ENCODE measurements at places on chromosomes 16 and 17. TPM values are rescaled to one million over a fixed set of nuclear protein-coding genes. Genes with fewer than 3 reads are reported as not detected.
A peak's percentile ranks its signal among the peaks of the same experiment; 100 is the strongest.

DNA sequence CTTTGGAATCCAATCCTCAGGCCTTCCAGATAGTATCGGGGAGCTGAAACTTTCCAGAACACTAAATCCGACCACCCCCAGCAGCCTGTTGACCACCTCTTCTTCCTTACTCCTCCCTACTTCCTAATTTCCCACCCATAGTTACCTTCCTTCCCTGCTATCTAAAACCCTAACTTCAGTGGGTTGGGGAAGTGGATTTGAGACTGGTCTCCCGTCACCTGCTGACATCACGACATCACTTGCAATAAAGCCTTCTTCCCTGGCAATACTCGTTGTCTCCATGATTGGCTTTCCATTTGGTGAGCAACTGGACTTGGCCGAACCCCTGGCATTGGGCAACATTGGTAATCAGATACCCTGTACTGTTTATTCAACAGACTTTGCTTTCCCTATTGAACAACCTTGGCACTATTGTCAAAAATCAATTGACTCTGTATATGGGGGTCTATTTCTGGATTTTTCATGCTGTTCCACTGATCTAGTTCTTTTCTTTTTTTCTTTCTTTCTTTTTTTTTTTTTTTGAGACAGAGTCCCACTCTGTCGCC lies 11.8 kb upstream of the FOXK2 start:
- H3K27me3 ChIP-seq = no peaks in the 10 kb centered on the region
- H3K4me3 ChIP-seq = no peak overlapping the region
- no peaks in the 10 kb centered on the region for H3K36me3 ChIP-seq
- no peak overlapping the region for H3K27ac ChIP-seq
- no peaks in the 10 kb centered on the region for H3K4me1 ChIP-seq
- DNase-seq = no peak

- H3K36me3 ChIP-seq = no peaks in the 10 kb centered on the region
- no peaks in the 10 kb centered on the region for H3K27me3 ChIP-seq
- no peak overlapping the region for H3K4me3 ChIP-seq
Measured at GRCh38 chr16:8872071-8872470, 3.3 kb upstream of the CARHSP1 start.

DNA sequence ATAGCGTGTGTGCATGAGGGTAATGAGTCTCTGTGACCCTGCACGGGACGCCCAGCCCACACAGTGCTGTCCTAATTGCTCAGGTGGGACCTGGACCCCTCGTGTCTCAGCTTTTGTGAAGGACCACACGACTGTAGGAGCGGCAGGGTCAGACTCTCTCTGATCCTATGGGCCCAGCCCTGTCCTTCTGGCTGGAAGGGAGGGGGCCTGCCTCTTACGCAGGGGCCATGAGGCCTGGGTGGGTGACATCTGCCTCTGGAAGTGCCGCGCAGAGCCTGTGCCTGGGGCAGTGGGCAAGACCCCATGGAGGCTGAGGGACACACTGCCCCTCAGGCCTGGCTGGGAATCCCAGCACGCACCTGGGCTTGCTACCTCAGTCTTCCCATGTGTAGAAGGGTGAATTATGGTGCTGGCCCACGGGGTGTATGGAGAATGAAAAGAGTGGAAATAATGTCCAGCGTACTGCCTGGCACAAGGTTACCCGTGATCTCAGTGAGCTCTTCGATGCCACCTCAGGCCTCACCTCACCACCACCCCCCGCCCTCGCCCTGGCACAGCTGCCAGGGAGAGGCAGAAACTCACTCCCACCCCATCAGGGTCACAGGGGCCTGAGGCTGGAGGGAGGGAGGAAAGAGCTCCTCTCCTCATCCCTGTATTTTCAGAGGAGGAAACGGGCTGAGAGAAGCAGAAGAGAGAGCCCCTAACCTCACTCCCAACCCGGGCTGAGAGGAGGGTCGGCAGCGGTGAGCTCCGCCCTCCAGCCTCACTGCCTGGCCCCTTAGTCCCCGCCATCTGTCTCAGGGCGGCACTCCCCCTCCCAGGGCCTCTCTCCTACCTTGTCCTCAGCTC lies 27.1 kb upstream of the DBNDD1 start:
- H3K27me3 ChIP-seq = no peaks in the 10 kb centered on the region
- H3K27ac ChIP-seq = peak overlapping the region; percentile 47
- peaks cover 4% of the 10 kb centered on the region for H3K36me3 ChIP-seq
- peaks cover 15% of the 10 kb centered on the region for H3K4me1 ChIP-seq
- DNase-seq = no peak

The CHST6 gene
- total RNA-seq = 2.4 TPM

The VWA3A gene
- total RNA-seq = 0.35 TPM

GRCh38 chr16:10920726-10921427 lies 21.4 kb downstream of the DEXI start:
- H3K4me1 ChIP-seq = no peaks in the 10 kb centered on the region
- no peak overlapping the region for H3K4me3 ChIP-seq
- no peak for DNase-seq

DNA sequence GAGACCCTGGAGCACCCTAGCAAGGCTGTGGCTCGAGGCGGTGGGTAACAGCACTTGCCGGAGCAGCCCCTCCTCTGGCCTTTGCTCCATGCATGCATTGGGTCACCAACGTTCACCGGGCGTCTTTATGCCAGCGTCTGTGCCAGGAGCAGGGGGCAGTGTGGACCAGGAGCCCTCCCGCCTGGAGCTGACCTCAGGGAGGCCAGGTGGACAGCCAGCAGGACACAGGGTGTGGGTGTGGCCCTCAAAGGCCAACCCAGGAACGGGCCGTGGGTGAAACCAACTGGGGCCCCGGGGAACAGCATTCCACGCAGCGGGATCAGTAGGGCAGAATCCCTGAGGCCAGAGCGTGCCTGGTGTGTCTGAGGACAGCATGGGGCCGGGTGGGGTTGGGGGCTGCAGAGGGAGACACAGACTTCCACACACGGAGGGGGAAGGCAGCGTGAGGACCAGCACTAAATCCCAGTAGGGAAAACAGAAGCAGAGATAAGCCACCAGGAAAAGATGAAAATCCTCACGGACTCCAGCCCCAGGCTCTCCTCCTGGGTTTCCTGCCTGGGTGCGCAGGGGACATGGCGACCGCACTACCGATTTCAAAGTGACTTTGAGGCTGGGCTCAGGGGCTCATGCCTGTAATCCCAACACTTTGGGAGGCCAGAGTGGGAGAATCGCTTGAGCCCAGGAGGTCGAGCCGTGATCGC lies 2.9 kb upstream of the CD7 start:
- H3K36me3 ChIP-seq = no peaks in the 10 kb centered on the region
- H3K27me3 ChIP-seq = peaks cover 22% of the 10 kb centered on the region
- no peak for DNase-seq
- no peak overlapping the region for H3K4me3 ChIP-seq

The TERB1 gene
- total RNA-seq = 0.49 TPM

The AANAT gene
- total RNA-seq = not detected

GRCh38 chr17:37476431-37477120 lies 13.1 kb upstream of the DUSP14 start:
- peak overlapping the region; percentile 96 for H3K27ac ChIP-seq
- peaks cover 39% of the 10 kb centered on the region for H3K36me3 ChIP-seq
- H3K4me3 ChIP-seq = no peak overlapping the region
- no peak for DNase-seq
- H3K27me3 ChIP-seq = no peaks in the 10 kb centered on the region

GRCh38 chr17:72119873-72120641 lies 763 bp upstream of the SOX9 start:
- peak overlapping the region; percentile 99 for H3K4me3 ChIP-seq
- peaks cover 70% of the 10 kb centered on the region for H3K4me1 ChIP-seq

- no peak overlapping the region for H3K27ac ChIP-seq
- peaks cover 1% of the 10 kb centered on the region for H3K36me3 ChIP-seq
- no peak for DNase-seq
- H3K27me3 ChIP-seq = no peaks in the 10 kb centered on the region
- H3K4me1 ChIP-seq = peaks cover 15% of the 10 kb centered on the region
Measured at GRCh38 chr16:81556715-81557284, 112.2 kb downstream of the CMIP start.

DNA sequence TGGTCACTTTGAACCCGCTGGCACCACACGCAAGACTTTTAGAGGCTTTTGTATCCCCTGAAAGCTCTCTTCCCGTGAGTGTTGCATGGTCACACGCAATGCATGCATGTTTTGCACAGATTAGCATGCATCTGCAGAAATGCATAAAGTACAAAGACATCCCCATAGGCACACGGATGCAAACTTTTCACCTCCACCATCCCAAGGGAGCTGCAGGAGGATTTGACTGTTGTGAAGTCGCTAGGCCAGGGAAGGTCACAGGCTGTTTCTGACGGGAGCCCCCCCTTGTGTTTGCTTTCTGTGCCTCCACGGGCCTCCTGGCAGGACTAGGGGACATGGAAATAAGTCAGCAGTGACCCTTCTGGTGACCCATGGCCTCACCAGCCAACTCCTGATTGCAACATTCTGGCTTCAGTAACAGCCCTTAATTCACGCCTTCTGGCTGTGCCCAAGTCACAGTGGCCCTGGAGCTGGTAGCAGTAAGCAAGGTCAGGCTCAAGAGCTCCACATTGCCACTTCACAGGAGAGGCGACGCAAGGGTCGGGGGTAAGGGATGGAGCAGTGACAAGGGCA lies 45.1 kb downstream of the SOX9 start:
- H3K4me1 ChIP-seq = peaks cover 2% of the 10 kb centered on the region
- no peak overlapping the region for H3K4me3 ChIP-seq
- no peak overlapping the region for H3K27ac ChIP-seq
- H3K27me3 ChIP-seq = no peaks in the 10 kb centered on the region
- no peaks in the 10 kb centered on the region for H3K36me3 ChIP-seq
- DNase-seq = no peak

The ATP2C2 gene
- 52.5 TPM for total RNA-seq

GRCh38 chr16:82882982-82883835 lies 256.4 kb downstream of the CDH13 start:
- DNase-seq = no peak
- no peak overlapping the region for H3K27ac ChIP-seq
- no peaks in the 10 kb centered on the region for H3K4me1 ChIP-seq
- no peaks in the 10 kb centered on the region for H3K36me3 ChIP-seq

The ANKFN1 gene
- 0.27 TPM for total RNA-seq

The KPNB1 gene
- total RNA-seq = 302 TPM

- no peaks in the 10 kb centered on the region for H3K36me3 ChIP-seq
- DNase-seq = no peak
- H3K27ac ChIP-seq = no peak overlapping the region
- peaks cover 2% of the 10 kb centered on the region for H3K27me3 ChIP-seq
- no peak overlapping the region for H3K4me3 ChIP-seq
- peaks cover 20% of the 10 kb centered on the region for H3K4me1 ChIP-seq
Measured at GRCh38 chr17:47281216-47281615, 27.6 kb downstream of the ITGB3 start.

GRCh38 chr16:23068079-23068736 lies 81.0 kb downstream of the USP31 start:
- peaks cover 13% of the 10 kb centered on the region for H3K36me3 ChIP-seq
- H3K27ac ChIP-seq = no peak overlapping the region
- DNase-seq = no peak
- H3K4me1 ChIP-seq = no peaks in the 10 kb centered on the region

DNA sequence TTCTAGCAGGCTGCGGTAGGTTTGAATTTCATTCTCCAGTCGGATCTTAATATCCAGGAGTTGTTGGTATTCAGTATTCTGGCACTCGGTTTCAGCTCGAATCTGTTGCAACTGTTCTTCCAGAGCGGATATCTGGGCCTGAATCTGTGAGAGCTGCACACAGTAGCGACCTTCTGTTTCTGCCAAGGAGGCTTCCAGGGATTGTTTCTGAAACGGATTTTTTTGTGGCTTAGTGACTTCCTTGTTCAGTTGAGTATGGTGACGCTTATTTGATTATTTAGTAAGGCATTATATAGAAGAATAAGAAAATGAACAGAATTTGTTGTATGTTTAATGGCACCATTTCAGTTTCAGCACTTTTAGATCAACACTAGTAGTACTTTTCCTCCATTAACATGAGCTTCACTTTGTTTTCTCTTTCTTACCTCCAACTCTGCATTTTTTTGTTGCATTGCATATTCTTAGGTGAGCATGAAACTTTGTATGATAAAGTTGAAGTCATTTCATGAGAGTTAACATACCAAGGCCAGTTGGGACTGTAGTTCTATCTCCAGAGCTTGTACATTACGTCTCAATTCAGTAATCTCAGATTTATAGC lies 2.8 kb downstream of the KRT10 start:
- DNase-seq = no peak
- H3K27ac ChIP-seq = peak overlapping the region; percentile 87
- peaks cover 11% of the 10 kb centered on the region for H3K36me3 ChIP-seq
- peaks cover 20% of the 10 kb centered on the region for H3K4me1 ChIP-seq

- no peak overlapping the region for H3K27ac ChIP-seq
- DNase-seq = no peak
- peaks cover 37% of the 10 kb centered on the region for H3K27me3 ChIP-seq
- no peaks in the 10 kb centered on the region for H3K36me3 ChIP-seq
- peaks cover 13% of the 10 kb centered on the region for H3K4me1 ChIP-seq
Measured at GRCh38 chr16:716768-717325, 1.9 kb downstream of the METRN start.

The IL34 gene
- 1.4 TPM for total RNA-seq

The CX3CL1 gene
- 2.3 TPM for total RNA-seq

DNA sequence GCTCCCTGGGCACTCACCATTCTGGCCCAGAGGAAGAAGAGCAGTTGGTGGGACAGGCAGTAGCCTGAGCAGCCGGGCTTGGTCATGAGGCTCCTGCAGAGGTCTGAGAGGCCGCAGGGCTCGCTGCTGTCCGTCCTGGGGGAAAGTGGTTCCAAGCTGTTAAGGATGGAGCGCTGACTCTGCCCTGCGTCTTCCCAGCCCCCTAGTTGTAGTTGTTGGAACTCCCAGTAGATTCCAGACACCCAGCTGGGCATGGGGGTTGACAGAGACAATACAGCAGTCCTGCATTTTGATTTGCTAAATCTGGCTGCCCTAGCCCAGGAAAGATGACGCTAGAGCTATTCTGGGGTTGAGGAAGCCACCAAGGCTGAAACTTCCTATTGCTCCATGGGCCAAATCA lies 7.3 kb downstream of the C16orf89 start:
- no peaks in the 10 kb centered on the region for H3K4me1 ChIP-seq
- H3K36me3 ChIP-seq = no peaks in the 10 kb centered on the region
- H3K27ac ChIP-seq = no peak overlapping the region
- H3K27me3 ChIP-seq = peaks cover 21% of the 10 kb centered on the region
- no peak overlapping the region for H3K4me3 ChIP-seq
- DNase-seq = no peak

DNA sequence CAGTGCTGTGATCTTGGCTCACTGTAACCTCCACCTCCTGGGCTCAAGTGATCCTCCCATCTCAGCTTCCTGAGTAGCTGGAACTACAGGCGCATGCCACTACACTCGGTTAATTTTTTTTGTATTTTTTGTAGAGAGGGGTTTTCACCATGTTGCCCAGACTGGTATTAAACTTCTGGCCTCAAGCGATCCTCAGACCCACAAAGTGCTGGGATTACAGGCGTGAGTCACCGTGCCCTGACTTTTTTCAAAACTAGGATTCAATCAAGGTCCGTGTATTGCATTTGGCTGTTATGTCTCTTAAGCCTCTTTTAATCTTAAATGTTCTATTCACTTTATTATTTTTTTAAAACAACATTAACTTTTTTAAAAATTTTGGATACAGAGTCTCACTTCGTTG lies 4.3 kb upstream of the CCL22 start:
- no peaks in the 10 kb centered on the region for H3K4me1 ChIP-seq
- DNase-seq = no peak
- H3K27ac ChIP-seq = no peak overlapping the region
- no peaks in the 10 kb centered on the region for H3K36me3 ChIP-seq
- H3K4me3 ChIP-seq = no peak overlapping the region

- H3K4me3 ChIP-seq = peak overlapping the region; percentile 78
- peaks cover 36% of the 10 kb centered on the region for H3K4me1 ChIP-seq
- no peaks in the 10 kb centered on the region for H3K27me3 ChIP-seq
- DNase-seq = peak; percentile 50
Measured at GRCh38 chr17:81926451-81927151, 934 bp downstream of the MAFG start.

Data from mesothelial cell of epicardium (in vitro differentiated cells).